ENCODE measurements at places on chromosomes 6 and 20.

- no peak for DNase-seq
These were observed 129.3 kb downstream of the KLHL32 start for GRCh38 chr6:97053643-97054411.

GRCh38 chr6:46370622-46371021 is 120.6 kb downstream of the RCAN2 start:
- no peak for DNase-seq

DNA sequence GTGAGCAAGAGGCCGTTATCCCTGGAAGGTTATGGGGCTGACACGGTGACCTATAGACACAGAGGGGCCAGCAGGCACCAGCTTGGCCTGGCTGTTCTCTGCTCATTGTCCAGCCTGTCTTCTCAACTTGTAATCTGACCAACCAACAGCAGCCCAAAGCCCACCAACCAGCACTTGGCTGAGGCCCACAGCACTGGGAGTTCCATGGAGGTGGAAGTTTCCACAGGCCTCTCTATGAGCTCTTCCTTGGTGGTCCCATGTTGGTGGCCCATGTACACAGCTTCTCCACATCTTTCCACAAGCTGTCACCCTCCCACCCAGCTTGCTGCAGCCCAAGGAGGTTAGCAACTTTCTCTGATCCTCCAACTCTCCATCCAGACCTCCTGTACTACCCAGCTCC is 56.2 kb upstream of the KLHL31 start:
- DNase-seq = no peak

DNA sequence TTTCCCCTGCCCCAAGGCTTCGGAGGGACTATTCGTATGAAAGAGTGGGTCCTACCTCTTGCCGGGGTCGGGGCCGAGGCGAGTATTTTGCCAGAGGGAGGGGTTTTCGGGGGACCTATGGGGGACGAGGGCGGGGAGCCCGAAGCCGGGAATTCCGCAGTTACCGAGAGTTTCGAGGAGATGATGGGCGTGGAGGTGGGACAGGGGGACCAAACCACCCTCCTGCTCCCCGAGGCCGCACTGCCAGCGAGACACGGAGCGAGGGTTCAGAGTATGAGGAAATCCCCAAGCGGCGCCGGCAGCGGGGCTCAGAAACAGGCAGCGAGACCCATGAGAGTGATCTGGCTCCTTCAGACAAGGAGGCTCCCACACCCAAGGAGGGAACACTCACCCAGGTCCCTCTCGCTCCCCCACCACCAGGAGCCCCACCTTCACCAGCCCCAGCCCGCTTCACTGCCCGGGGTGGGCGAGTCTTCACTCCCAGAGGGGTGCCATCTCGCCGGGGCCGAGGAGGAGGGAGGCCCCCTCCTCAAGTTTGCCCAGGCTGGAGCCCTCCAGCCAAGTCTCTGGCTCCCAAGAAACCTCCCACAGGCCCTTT is 11.3 kb downstream of the PRRC2A start:
- no peak for DNase-seq

- DNase-seq = no peak
These were observed 21.1 kb downstream of the SPTLC3 start for GRCh38 chr20:13029687-13030375.

- no peak for DNase-seq
These were observed 18.1 kb upstream of the ILRUN start for GRCh38 chr6:34714663-34715062.

DNA sequence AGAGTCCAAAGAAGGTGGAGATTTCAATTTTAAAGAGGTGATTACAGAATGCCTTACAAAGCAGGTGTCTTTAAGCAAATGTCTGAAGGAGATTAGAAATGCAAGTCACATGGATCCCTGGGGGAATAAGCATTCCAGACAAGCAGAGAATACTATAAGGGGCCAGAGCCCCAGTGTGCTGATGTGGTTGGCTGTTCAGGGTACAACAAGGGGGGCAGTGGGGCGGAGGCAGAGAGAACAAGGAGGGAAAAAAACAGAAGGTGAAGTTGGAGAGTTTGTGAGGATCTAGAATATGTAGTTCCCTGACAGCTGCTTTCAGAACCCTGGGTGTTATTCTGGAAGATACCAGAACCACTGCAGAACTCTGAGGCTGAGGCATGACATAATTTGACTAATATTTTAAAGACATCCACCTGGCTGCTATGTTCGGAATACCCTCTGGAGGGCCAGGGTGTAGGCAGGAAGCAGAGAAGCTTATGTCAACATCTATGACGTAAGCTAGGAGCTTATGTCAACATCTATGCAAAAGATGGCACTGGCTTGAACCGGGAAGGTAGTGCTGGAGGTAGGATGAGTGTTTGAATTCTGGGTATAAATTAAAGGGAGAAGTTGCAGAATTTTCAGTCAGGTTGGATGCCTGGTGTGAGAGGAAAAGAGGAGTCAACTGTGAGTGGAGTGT is 276.3 kb upstream of the AGPAT4 start:
- no peak for DNase-seq

DNA sequence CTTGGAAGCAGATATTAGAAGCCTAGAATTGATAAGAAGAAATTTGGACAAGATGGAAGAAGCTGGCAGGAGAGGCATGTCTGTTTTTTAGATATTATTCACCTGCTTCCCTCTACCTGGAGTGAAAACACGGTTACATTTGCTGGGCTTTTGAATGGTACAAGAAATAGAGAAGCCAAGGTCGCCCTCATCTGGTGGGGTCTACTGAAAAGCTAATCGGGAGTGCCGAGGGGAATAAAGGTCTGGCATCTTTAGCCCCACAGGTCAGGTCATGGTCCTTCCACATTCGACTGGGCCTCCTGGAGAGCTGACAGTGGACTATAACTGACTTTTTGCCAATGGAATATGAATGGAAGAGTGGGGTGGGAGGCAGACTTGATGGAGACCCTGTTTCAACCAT is 4.6 kb upstream of the C2 start:
- no peak for DNase-seq

DNA sequence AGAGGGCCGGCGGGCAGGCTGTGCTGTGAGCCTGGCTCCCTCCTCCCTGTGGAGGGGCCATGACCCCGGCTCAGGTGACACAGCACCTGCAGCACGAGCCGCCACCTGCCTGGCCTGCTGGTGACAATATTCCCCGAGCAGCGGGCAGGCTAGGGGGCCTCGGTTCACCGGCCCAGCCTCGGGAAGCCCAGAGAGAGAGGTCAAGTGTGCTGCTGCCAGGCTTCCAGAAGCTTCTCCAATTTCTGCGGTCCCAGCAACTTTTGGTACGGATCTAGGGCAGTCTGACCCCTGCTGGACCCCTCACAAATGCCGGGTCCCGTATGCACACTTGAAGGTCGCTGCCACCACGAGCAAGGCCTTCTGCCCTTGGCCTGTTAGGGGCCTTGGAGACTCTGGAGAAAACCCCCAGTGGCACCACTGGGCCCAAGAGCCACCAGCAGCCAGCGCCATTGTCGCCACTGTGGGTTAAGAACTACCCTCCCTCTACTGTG is 38.6 kb upstream of the NOL4L start:
- DNase-seq = no peak
